PC-9 (cell line): ENCODE measurements at places on chromosomes 3 and 15. TPM values are rescaled to one million over a fixed set of nuclear protein-coding genes. Genes with fewer than 3 reads are reported as not detected.

The ADGRG7 gene
- total RNA-seq, result not detected in 2 replicates

GRCh38 chr15:81178365-81178764 is 18.3 kb upstream of the IL16 start:
- H3K27me3 ChIP-seq, result peaks cover 55% of the 10 kb centered on the region
- no peak for DNase-seq
- H3K4me1 ChIP-seq, result no peaks in the 10 kb centered on the region
- H3K36me3 ChIP-seq, result no peaks in the 10 kb centered on the region
- H3K4me3 ChIP-seq, result no peak overlapping the region

The ABI3BP gene
- total RNA-seq, result 3.4 and 4.2 TPM in 2 replicates

DNA sequence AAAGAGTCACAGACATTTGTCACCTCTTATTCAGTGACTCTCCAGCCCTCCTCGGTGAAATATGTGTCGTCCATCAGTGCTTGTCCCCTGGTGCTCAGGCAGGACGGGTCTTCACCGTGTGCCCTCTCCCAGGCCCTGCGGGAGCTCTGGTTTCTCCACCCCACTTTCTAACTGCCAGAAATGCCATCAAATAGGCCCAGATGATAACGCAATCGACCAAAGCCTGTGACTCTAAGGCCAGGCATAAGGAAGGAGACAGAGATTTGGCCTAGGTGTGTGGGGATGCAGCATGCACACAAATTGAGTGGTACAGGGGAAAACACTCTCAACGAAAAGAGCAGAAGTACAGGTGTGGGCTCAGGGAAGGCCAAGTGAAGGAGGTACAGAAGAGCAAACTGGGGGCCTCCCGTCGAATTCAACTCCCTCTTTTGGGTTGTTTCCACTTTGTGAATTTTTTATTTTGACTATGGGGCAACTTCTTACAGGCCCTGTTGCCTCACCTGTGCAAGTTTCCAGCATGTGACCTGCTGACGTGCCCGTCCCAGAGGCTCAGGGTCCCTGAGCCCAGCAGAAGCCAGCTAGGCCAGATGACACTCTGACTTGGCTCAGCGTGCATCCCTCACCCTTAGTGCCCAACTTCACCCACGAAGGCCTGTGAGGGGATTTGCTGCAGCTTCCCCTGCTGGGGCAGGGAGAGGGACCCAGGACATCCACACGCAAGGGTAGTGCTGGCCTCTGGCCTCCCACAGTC is 4.7 kb downstream of the NUP210 start:
- H3K27me3 ChIP-seq, result no peaks in the 10 kb centered on the region
- H3K4me3 ChIP-seq, result no peak overlapping the region
- 0 out of 2 replicates have a peak overlapping the region, but pooled peaks have one; percentile 1 for H3K27ac ChIP-seq
- H3K4me1 ChIP-seq, result peaks cover 66% of the 10 kb centered on the region
- no peak for DNase-seq

- no peak overlapping the region for H3K4me3 ChIP-seq
- no peaks in the 10 kb centered on the region for H3K27me3 ChIP-seq
- no peaks in the 10 kb centered on the region for H3K36me3 ChIP-seq
- no peak overlapping the region for H3K27ac ChIP-seq
Observed at GRCh38 chr3:147377412-147378367, 28.7 kb downstream of the ZIC4 start.

DNA sequence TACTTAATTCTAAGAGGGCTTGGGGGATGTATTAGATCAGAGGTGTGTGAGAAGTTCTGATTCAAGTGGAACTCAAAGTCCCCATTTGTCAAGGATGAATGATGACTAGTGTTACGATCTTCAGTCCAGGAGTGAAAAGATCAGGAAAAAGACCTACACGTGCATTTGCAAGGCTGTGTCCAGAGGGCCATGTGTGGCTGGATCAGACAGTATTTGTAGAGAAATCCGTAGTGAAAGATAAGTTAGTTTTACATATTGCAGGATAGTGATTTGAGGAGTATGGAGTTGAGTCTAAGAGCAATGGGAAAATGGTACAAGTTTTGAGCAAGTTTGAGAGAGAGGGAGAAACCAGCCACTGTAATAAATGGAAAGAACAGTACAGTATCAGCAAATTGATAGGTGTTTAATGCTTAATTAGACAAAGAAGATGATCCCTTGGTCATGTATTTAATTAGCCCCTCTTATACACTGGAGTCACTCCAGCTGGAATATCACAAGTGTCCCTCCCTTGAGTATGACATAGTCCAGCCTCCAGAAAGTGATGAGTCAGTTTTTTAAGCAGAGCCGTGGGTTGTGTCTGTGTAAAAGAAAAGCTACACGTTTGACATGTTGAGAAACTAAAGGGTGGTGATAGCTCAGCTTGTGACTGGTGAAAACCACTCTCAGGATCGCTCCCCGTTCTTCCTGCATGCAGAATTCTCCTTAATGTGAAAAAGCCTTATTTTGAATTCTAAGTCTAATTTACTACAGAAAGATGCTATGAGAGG is 348.8 kb downstream of the ROBO1 start:
- H3K4me1 ChIP-seq, result no peaks in the 10 kb centered on the region
- H3K36me3 ChIP-seq, result no peaks in the 10 kb centered on the region
- H3K27ac ChIP-seq, result no peak overlapping the region
- no peak for DNase-seq
- no peak overlapping the region for H3K4me3 ChIP-seq
- no peaks in the 10 kb centered on the region for H3K27me3 ChIP-seq

DNA sequence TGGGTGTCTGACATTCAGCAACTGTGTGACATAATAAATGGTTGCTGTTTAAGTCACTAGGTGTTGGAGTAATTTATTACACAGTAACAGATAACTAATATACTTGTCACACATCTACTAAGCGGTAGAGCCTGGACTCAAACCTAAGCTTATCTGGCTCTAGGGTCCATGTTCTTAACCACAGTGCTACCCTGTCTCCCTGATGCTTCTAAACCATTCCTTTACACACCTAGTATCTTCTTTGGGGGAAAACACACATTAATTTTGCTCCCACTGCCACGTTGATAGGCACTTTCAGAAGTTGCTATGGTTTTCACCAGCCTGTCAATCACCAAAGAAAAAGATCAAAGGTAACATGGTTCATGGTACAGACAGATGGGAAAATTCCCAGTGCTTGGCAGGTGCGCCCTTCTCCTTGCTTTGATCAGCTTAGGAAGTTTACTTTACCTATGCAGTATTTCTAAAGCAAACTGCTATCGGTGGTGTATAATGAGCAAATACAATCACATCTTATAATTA is 150.8 kb downstream of the PDZRN3 start:
- H3K27me3 ChIP-seq, result peaks cover 4% of the 10 kb centered on the region; the same call in 1 of the 2 replicates
- no peaks in the 10 kb centered on the region for H3K4me1 ChIP-seq
- H3K4me3 ChIP-seq, result no peak overlapping the region
- DNase-seq, result no peak
- H3K36me3 ChIP-seq, result no peaks in the 10 kb centered on the region
- no peak overlapping the region for H3K27ac ChIP-seq

GRCh38 chr3:79506751-79507150 is 261.0 kb downstream of the ROBO1 start:
- DNase-seq, result no peak
- no peaks in the 10 kb centered on the region for H3K4me1 ChIP-seq
- H3K27me3 ChIP-seq, result no peaks in the 10 kb centered on the region
- no peak overlapping the region for H3K4me3 ChIP-seq

The SPESP1 gene
- total RNA-seq, result not detected in 2 replicates

GRCh38 chr3:111594205-111594604 is 941 bp downstream of the ZBED2 start:
- no peak overlapping the region for H3K4me3 ChIP-seq
- H3K27me3 ChIP-seq, result no peaks in the 10 kb centered on the region
- H3K27ac ChIP-seq, result peak overlapping the region; percentile 57

- H3K4me1 ChIP-seq, result no peaks in the 10 kb centered on the region
- no peaks in the 10 kb centered on the region for H3K36me3 ChIP-seq
- no peak overlapping the region for H3K27ac ChIP-seq
- H3K4me3 ChIP-seq, result no peak overlapping the region
- no peak for DNase-seq
Observed at GRCh38 chr3:188440340-188440972, 286.5 kb downstream of the LPP start.

The STARD5 gene
- 0.41 and 0.80 TPM in 2 replicates for total RNA-seq

DNA sequence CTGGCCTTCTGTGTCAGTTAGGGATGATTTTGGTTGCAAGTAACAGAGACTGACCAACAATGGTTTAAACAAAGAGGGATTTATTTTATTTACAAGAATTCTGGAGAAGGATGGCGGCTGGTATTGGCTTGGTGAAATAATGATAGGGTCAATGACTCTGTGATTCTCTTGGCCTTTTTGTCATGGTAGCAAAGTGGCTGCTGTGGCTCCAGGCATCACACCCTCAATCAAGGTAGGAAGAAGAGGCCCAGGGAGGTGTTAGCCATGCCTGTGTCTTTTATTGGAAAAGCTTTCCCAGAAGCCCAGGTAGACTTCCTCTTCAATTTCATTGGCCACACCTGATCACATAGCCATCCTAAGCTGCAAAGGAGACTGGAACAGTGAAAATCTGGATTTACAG is 13.1 kb downstream of the FAM107A start:
- H3K36me3 ChIP-seq, result no peaks in the 10 kb centered on the region
- DNase-seq, result no peak
- H3K4me1 ChIP-seq, result peaks cover 17% of the 10 kb centered on the region; the same call in 1 of the 2 replicates
- no peak overlapping the region for H3K4me3 ChIP-seq

DNA sequence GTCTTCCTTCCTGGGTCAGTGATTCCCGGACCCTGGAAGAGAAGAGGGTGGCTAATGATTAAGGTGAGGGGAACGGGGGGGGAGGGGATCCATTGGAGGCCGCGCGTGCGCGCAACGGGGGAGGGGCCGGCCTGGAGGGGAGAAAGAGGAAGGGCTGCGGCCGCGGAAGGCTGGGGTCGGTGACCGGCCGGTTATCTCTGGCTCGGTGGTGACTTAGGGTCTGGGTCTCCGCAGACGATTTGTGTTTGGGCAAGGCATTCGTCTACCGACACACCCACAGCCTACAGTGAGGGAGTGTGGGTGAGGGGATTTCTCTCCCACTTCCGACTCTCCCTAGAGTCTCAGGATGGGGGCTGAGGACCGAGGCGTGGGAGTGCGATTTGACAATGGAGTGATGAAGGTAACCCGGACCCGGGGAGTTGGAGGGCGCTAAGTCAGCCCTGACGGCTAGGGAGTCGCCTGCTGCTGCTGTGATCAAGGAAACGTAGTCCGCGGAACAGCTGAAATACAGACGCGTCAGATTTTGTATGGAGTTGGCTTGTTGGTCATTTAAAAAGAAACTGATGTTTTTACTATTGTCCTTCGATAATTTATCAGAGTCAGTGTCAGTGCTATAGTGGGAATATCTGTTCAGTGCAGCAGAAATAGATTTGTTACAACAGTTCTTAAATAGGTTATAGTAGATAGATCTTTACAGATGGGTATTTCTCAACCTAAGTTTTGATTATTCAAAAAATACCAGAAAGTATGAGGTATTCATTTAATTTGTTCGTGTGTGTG is 733 bp downstream of the RNF111 start:
- H3K4me3 ChIP-seq, result peak overlapping the region; percentile 66
- H3K36me3 ChIP-seq, result no peaks in the 10 kb centered on the region
- peak overlapping the region; percentile 49 for H3K27ac ChIP-seq
- no peaks in the 10 kb centered on the region for H3K27me3 ChIP-seq
- peaks cover 12% of the 10 kb centered on the region; the same call in 1 of the 2 replicates for H3K4me1 ChIP-seq
- DNase-seq, result no peak

DNA sequence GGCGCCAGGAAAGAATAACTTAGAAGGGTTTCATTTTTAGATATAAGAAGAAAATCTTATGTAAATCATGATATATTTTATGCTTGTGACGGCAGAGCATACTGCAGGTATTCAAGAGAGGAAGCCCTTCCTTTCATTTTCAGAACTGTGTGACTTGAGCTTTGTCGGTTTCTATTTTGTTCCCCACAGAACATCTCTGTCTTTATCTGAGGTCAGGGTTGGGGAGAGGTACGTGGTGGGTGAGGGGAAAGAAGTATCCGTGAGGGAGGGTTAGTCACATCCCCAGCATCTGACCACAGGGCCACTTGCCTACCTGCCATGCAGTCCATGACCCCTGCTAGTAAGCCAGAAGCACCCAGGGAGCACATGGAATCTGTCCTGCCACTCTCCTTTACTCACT is 126.5 kb downstream of the DGKG start:
- H3K4me3 ChIP-seq, result no peak overlapping the region
- H3K4me1 ChIP-seq, result no peaks in the 10 kb centered on the region
- no peak for DNase-seq
- H3K27me3 ChIP-seq, result no peaks in the 10 kb centered on the region
- no peaks in the 10 kb centered on the region for H3K36me3 ChIP-seq

- peaks cover 21% of the 10 kb centered on the region for H3K27me3 ChIP-seq
- H3K4me1 ChIP-seq, result no peaks in the 10 kb centered on the region
- H3K27ac ChIP-seq, result no peak overlapping the region
Observed at GRCh38 chr15:91214675-91215590, 114.9 kb downstream of the SV2B start.

- no peak overlapping the region for H3K27ac ChIP-seq
- no peaks in the 10 kb centered on the region for H3K4me1 ChIP-seq
- DNase-seq, result no peak
- no peaks in the 10 kb centered on the region for H3K27me3 ChIP-seq
Observed at GRCh38 chr3:8283193-8283592, 218.4 kb upstream of the LMCD1 start.
